ENCODE measurements at places on chromosomes 2 and 18. TPM values are rescaled to one million over a fixed set of nuclear protein-coding genes. Genes with fewer than 3 reads are reported as not detected.

DNA sequence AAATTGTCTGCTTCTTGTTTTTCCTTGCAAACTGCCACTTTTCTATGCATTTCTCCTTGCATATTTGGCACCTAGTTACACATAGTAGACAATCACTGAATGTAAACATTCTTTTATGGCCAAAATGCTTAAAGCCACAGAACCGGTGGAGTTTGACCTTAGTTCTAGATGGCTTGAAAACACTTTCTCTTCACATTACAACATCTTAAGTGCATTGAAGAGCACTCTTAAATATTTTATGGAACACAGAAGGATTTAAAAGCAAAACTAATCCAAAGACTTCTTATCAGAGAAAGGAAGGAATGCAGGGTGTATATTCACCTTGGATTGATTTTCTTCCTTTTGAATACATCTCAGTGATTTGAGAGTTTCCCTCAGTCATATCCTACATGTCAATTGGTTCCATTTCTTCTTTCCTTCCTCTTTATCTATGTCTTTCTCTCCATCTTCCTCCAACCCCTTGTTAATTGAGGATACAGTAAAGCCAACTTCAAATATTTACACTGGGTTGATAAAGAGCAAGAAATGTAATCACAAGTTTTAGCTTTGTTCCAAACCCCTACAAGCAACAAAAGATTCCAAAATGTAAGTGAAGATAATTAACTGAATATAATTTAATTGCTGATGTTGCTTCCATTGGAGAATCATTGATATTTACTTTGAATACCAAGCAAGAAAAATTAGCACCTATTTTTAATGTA, 548.0 kb downstream of the CNTNAP5 start:
- no peak overlapping the region for H3K4me3 ChIP-seq
- H3K27ac ChIP-seq = no peak overlapping the region
- no peaks in the 10 kb centered on the region for H3K36me3 ChIP-seq
- no peaks in the 10 kb centered on the region for H3K4me1 ChIP-seq

The GCG gene
- not detected for total RNA-seq

The MRPS9 gene
- 29.1 TPM for total RNA-seq

DNA sequence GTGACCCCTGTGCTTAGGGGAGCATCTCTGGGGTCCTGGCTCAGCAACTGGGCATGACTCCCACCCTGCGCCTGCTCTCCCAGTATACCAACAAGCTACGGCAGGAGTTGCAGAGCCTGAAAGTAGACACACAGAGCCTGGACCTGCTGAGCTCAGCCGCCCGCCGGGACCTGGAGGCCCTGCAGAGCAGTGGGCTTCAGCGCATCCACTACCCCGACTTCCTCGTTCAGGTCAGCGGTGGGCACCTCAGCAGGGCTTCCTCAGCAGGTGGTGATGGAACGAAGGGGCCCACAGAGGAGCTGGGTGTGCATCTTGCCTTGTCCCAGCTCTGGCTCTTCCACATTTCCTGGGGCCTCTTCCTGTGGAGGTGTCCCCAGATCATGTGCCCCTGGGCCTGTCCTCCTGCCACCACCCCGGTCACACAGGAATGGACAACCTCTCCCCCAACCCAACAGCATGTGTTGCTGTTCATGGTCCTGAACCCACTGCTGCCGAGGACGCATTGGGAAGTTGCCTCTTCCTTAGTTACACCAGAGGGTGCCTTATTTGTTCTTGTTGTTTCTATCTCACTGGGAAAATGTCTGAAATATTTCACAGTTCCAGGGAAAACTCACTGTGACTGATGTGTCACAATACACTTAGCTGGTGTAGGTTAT, 10.8 kb downstream of the PROM2 start:
- no peaks in the 10 kb centered on the region for H3K27me3 ChIP-seq
- DNase-seq = no peak
- H3K27ac ChIP-seq = no peak overlapping the region
- no peak overlapping the region for H3K4me3 ChIP-seq

The SLC38A11 gene
- total RNA-seq = 2.6 TPM

- no peaks in the 10 kb centered on the region for H3K4me1 ChIP-seq
- H3K27me3 ChIP-seq = no peaks in the 10 kb centered on the region
- H3K36me3 ChIP-seq = no peaks in the 10 kb centered on the region
- H3K27ac ChIP-seq = no peak overlapping the region
- H3K4me3 ChIP-seq = no peak overlapping the region
These were observed 463.2 kb upstream of the CDH7 start for GRCh38 chr18:65287652-65288051.

- H3K27ac ChIP-seq = no peak overlapping the region
- no peak for DNase-seq
- H3K4me1 ChIP-seq = peaks cover 2% of the 10 kb centered on the region
- no peaks in the 10 kb centered on the region for H3K36me3 ChIP-seq
- no peak overlapping the region for H3K4me3 ChIP-seq
These were observed 21.9 kb upstream of the CHRNA1 start for GRCh38 chr2:174786066-174786725.

The COL6A3 gene
- total RNA-seq = 0.02 TPM

DNA sequence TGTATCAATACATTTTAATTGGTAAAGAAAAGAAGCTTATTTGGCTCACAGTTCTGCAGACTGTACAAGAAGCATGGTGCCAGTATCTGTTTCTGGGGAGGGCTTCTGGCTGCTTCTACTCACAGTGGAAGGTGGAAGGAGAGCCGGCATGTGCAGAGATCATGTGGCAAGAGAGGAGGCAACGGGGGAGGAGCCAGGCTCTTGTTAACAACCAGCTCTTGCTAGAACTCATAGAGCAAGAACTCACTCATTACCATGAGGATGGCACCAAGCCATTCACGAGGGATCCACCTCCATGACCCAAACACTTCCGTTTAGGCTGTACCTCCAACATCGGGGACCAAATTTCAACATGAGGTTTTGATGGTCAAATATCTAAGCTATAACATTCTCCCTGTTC, 7.5 kb downstream of the PARD6G start:
- no peaks in the 10 kb centered on the region for H3K4me1 ChIP-seq
- peaks cover 26% of the 10 kb centered on the region for H3K27me3 ChIP-seq
- no peak overlapping the region for H3K27ac ChIP-seq
- no peaks in the 10 kb centered on the region for H3K36me3 ChIP-seq

- H3K27me3 ChIP-seq = peaks cover 17% of the 10 kb centered on the region
- no peaks in the 10 kb centered on the region for H3K36me3 ChIP-seq
- H3K4me3 ChIP-seq = peak overlapping the region; percentile 65
These were observed 104.9 kb downstream of the MBD2 start for GRCh38 chr18:54119524-54120019.

GRCh38 chr18:48460929-48461583, 51.9 kb upstream of the ZBTB7C start:
- no peaks in the 10 kb centered on the region for H3K36me3 ChIP-seq
- no peaks in the 10 kb centered on the region for H3K4me1 ChIP-seq
- H3K27ac ChIP-seq = no peak overlapping the region
- H3K4me3 ChIP-seq = no peak overlapping the region
- peaks cover 21% of the 10 kb centered on the region for H3K27me3 ChIP-seq

GRCh38 chr2:134277223-134277622, 23.4 kb downstream of the MGAT5 start:
- peak overlapping the region; percentile 59 for H3K4me3 ChIP-seq
- no peaks in the 10 kb centered on the region for H3K27me3 ChIP-seq
- DNase-seq = no peak
- H3K4me1 ChIP-seq = peaks cover 99% of the 10 kb centered on the region
- peak overlapping the region; percentile 94 for H3K27ac ChIP-seq
- peaks cover 44% of the 10 kb centered on the region for H3K36me3 ChIP-seq
